ENCODE measurements at places on chromosomes 5 and 9. TPM values are rescaled to one million over a fixed set of nuclear protein-coding genes. Genes with fewer than 3 reads are reported as not detected.

ADRA1B gene
- 4.9 TPM for total RNA-seq

GDA gene
- total RNA-seq = not detected

MYO10 gene
- total RNA-seq = 4.6 TPM

DNA sequence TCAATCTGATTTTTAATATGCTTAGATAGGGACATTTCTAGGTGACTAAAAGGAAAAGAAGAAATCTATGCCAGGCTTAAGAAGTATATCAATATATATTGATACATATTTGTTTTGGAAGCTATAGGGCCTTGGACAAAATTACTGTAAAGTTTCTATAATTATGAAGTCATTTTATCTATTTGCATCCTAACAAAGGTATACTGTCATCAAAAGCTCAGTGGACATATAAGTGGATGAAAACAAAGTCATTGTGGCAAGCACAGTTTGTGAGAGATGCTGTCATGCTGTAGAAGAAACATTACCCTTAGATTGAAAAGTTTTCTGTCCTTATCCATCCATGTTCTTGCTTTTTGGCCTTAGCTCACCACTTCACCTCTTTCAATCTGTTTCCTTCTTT, 140.3 kb upstream of the SPEF2 start:
- DNase-seq = no peak

- no peak for DNase-seq
Observed at GRCh38 chr9:133782157-133783130, 44.3 kb upstream of the SARDH start.

GRCh38 chr5:316210-317085, 5.1 kb upstream of the AHRR start:
- DNase-seq = no peak

- DNase-seq = no peak
Observed at GRCh38 chr5:76571559-76571958, 51.6 kb downstream of the F2RL2 start.

Data from cardiac septum (tissue), 1 donor.